ENCODE measurements at places on chromosomes 3 and 15.

DNA sequence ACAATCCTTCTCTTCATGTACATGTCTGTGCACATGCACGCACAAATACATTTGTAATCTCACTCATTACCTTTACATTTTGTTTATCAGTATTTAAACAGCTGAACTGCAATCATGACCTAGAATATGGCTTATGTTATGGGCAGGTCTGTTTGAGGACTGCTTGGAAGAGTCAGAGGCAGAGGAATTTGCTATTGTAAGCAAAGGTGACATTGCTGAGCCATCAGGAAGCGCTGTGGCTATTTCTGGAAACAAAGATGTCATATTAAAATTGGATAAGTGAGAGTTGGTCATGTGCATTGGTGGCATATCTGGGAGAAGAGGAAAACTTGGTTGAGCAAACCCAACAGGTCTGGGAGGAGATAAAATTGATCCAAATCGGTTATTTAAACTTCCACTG, 41.6 kb downstream of the USF3 start:
- H3K27ac ChIP-seq: no peak overlapping the region
- no peaks in the 10 kb centered on the region for H3K4me1 ChIP-seq
- H3K27me3 ChIP-seq: no peaks in the 10 kb centered on the region
- H3K4me3 ChIP-seq: no peak overlapping the region
- DNase-seq: no peak
- H3K36me3 ChIP-seq: peaks cover 20% of the 10 kb centered on the region

GRCh38 chr3:31525532-31525931, 7.2 kb upstream of the STT3B start:
- no peaks in the 10 kb centered on the region for H3K36me3 ChIP-seq
- H3K4me1 ChIP-seq: peaks cover 9% of the 10 kb centered on the region
- DNase-seq: no peak

DNA sequence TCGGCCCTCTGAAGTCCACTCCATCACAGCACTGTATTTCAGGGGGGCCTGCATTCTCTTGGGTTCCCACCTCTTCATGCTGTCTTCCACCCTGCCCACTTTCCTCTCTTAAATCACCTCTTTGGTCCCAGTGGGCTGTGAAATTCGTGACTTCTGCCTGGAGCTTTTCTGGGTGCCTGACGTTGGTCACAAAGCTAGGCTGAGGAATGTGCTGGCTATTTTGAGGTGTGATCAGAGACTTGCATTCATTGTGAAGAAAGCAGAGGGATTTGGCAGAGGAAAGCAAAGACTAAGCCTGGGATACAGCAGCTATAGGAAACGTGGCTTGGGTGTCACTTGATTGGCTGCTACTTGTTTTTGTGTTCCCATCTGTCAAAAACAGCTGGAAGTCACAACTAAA, 202.5 kb downstream of the SATB1 start:
- no peaks in the 10 kb centered on the region for H3K4me1 ChIP-seq
- no peaks in the 10 kb centered on the region for H3K27me3 ChIP-seq
- no peak for DNase-seq
- no peak overlapping the region for H3K27ac ChIP-seq

- no peaks in the 10 kb centered on the region for H3K36me3 ChIP-seq
- H3K4me3 ChIP-seq: no peak overlapping the region
- no peak overlapping the region for H3K27ac ChIP-seq
- no peaks in the 10 kb centered on the region for H3K4me1 ChIP-seq
Measured at GRCh38 chr3:78992400-78992799, 775.4 kb downstream of the ROBO1 start.

GRCh38 chr3:171888466-171888865, 45.3 kb downstream of the TMEM212 start:
- DNase-seq: no peak
- no peaks in the 10 kb centered on the region for H3K36me3 ChIP-seq
- H3K4me3 ChIP-seq: no peak overlapping the region
- H3K27ac ChIP-seq: no peak overlapping the region
- H3K27me3 ChIP-seq: peaks cover 3% of the 10 kb centered on the region

DNA sequence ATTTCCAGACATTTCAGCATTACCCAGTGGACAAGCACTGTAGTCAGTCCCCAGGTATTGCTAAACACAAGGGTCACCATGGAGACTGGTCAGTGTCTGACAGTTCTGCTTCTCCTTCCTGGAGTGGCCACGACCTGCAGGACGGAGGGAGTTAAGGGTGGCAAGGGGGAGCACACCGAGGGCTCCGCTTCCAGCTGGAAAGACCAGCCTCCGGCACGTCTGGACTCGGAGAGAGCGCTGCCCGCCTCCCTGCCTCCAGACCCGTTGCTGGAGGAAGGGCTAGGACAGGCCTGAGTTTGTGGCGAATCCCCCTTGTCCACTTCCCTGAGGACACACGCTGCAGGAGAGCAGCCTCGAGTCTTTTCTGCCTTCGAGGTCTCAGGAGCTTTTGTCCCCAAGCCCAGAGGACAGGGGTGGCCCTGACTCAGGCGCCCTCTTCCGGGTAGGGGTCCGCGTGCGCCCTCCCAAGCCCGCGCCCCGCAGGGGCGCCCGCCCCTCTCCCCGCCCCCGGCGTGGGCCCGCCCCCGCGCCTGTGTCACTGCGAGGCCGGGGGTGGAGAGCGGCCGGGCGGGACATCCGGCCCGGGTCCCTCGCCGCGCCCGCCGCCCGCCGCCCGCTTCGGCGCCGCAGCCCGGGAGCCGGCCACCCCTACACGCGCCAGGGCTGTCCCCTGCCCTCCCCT, at the start of gene CHST14:
CHST14 (plus strand) TSS at position 562 of the 682 bp plus-strand sequence. CDS start 230 bp downstream, outside the sequence.
- peak within 1 kb of the TSS; percentile 72 for H3K4me3 ChIP-seq
- peaks cover 17% of the 10 kb centered on the region for H3K4me1 ChIP-seq
- H3K27ac ChIP-seq: peak within 1 kb of the TSS; percentile 71
- H3K36me3 ChIP-seq: peaks cover 4% of the 10 kb centered on the region
- H3K27me3 ChIP-seq: no peaks in the 10 kb centered on the region
